Activated CD8-positive, alpha-beta memory T cell treated with anti-CD3 and anti-CD28 coated beads for 1 hour (primary cell): ENCODE measurements at places on chromosomes 3 and 15.

DNA sequence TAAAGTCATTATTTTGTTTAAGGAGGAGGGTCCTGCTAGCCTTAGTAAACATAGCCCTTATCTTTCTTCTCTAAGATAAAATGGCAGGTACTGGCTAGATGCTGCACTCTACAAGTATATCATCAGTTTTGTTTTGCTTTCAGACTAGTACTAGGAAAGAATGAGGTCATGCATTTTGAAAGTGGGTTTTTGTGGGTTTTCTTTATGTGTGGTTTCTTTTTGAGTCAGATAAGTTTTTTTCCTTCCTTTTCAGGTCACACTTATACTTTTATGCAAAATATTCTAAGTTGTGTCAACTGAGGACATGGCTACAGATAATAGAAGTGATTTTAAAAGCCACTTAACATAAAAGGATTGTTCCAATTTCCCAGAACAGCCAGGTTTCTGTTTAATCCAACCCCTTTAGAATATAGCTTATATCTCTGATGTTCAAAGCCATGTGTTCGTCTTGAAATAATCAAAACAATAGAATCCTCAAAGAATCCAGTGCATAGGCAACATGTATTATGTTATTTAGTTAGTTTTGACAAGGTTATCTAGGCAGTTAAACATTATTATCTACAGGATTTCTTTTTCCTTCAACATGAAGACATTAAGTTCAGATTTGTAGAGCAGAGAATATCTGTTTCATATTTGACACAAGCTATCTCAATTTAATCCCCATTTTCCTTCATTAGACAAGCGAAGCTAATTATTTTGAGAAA lies 406.2 kb downstream of the RBMS3 start:
- no peak for DNase-seq

DNA sequence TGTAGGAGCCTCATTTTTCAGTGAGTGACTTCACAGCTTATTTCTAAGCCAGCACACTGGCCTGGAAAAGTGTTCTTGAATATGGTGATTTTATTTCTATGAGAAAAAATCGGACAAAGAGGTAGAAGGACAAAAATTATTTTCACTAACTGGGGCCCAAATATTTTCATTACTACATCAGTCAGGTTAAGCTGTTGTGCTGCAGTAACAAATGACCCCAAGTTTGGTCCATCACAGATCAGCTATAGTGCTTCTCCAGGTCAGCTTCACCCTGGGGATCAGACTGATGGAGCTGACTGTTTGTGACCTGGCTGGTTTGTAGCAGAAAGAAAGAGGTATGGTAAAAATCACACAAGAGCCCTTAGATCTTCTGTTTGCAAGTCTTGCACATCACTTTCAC lies 97.9 kb upstream of the STT3B start:
- DNase-seq, result no peak

- no peak for DNase-seq
These were observed 830.9 kb upstream of the CFAP20DC start for GRCh38 chr3:59880717-59881116.

GRCh38 chr3:102235679-102236078 lies 199.1 kb upstream of the ZPLD1 start:
- DNase-seq, result no peak

DNA sequence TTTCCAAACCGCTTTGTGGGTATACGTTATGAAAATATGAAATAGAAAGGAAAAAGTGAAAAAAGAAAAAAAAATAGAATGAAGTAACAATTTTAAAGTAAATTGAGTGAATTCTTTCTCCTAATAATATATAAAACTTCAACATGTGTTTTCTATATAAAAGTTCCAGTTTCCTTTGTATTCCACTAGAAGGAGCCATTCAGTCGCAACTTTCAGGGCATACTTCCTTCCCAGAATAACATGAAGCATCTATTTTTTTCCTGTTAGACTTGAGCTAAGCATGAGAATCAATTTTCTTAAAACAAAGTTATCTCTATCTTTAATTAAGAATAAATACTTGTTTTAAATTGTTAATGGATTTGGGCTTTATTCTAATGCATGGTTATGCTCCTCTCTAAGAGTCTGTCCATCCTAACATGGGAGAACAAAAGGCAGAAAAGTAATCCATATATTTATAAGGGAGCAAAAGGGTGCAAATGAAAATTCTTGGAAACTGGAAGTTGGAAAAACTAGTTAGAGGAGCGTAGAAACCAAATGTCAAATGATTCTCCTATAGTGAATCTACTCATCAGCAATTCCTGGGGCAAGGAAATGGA lies 16.0 kb upstream of the VGLL3 start:
- no peak for DNase-seq

- no peak for DNase-seq
These were observed 21.1 kb upstream of the ST6GAL1 start for GRCh38 chr3:186909078-186909853.

- DNase-seq, result no peak
These were observed 24.6 kb upstream of the DMXL2 start for GRCh38 chr15:51647128-51647562.

- DNase-seq, result no peak
These were observed 343.2 kb downstream of the LSAMP start for GRCh38 chr3:116102037-116102436.

DNA sequence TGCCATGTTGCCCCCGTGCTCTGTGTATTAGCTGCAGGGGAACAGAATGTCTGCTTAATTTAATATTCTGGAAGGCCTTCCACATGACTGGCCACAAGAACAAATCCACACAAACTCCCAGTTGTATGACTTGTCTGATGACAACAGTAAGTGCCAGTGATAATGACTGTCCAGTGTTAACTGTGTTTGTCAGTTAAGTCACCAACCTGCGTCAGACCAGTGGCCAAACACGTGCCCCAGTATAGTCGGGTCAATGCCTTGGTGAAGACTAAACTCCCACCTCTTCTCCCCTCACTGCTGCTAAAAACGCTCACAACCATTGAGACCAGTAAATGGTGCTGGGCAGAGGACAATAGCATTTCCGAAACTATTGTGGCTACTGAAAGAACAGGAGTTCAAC lies 9.8 kb upstream of the ATP13A5 start:
- DNase-seq, result no peak

DNA sequence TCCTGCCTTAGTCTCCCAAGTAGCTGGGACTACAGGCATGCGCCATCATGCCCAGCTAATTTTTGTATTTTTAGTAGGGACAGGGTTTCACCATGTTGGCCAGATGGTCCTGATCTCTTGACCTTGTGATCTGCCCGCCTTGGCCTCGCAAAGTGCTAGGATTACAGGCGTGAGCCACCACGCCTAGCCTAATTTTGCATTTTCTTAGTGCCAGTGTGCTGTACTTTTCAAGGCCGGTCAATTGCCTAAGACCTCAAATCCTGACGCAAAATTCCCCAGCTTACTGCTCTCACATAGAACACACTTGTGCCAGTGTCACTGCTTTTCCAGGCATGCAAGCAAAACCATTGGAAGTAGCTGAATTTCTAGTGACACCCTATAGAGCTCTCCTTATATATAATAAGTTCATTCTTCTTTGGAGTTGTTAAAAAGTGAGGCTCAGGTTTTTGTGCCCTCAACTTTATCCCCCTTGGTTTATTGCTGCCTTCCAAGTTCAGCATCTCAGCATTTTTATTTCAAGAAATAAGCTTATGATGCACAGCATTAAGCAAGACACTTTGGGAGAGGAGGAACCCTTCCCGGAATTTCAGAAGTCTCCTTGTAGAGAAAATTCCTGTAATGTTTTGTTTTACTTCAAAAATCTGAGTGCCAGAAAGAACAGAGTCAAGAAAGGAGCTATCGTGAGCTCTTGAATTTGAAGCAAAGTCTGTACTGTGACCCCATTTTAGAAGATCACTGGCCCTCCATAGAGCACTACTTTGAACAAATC lies 93.2 kb downstream of the FILIP1L start:
- no peak for DNase-seq

DNA sequence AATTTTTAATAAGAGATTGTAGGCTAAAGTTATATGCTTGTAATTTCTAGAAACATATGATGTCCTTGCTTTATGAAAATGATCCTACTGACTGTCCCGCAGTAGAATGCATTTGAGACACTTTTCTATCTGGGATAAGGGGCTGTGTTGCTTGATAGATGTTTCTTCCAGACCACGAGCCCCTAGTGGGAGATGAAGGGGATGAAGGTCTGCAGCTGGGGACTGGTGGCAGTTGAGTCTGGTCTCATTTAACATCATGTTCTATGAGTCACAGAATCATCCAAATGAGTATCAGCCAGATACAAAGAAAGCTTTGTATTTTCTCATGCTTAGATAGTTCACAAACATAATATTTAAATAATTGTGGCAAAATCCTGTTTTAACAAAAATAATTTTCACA lies 84.3 kb upstream of the PRTG start:
- no peak for DNase-seq

GRCh38 chr15:91116113-91117067 lies 16.3 kb downstream of the SV2B start:
- DNase-seq, result no peak

DNA sequence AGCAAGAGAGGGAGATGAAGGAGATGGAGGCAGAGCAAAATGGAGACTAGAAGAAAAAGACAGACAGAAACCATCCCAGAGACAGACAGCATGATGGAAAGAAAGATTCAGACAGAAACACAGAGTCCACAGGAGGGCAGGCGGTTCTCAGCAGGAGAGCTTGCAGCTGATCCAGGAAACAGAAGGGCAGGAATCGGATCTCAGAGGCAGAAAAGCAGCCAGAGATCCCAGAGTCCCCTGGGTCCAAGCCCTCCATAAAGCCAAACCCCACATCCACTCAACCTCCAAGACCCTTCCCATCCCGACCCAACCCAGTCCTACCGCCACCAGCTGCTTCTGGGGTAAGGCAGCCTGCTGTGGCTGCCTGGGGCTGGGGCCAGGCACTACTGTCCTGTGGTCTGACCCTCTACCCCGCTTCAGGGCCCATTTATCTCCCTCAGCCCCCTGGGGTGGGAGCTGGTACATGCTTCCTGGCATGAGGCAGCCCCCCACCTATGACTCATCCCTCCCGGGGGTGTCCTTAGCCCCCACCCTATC lies at the start of gene UCN2:
TSS of gene UCN2 (minus strand) at position 400 of the 537 bp plus-strand sequence. CDS start 657 bp downstream, outside the sequence.
- no peak for DNase-seq

DNA sequence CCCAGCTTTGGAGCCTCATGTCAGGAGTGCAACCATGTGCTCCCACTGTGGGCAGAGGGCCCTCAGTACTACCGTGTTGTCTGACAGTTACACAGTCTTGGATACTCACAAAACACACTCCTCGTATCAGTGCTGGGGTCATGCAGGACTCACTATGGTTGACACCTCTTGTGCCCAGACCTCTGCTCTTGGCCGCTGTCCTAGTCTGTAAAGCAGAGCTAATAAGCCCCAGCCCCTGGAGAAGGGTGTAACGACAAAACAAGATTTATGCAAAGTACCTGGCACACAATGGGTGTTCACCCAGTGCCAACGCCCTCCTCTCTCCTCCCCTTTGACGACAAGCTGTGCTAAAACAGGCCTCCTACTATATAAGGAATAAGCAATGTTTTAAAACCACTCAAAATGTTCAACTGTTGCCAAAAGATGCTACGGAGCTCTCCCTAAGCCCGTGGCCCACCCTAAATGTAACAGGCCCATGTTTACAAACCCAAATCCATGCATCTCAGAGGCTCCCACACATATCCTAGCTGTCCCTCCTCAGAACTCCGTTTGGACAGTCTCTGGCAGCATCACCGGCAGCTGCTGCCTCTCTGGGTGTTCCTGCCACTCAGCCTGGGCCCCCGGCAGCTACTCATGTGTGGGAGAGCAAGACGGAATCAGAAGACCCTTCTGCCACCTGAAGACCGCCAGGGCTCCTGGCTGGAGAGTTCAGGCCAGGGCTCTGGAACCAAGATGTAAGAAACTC lies 65.8 kb downstream of the MRPL46 start:
- no peak for DNase-seq

DNA sequence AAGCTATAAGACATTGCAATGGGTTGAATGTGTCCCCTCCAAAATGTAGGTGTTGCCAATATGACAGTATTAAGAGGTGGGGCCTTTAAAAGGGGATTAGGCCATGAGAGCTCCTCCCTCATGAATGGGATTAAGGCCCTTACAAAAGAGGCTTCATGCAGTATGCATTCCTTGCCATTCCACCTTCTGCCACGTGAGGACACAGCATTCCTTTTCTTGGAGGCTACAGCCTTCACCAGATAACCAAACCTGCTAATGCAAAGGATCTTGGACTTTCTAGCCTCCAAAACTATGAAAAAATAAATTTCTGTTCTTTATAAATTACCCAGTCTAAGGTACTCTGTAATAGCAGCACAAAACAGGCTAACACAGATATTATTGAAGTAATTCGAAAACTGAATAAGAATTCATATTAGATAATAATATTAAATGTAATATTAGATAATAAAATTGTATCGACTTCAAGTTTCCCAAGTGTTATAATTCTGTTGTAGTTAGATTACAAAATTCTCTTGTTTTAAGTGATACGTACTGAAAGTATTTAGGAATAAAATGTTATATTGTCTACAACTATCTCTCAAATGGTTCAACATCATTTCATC lies 29.4 kb upstream of the ATP8B4 start:
- no peak for DNase-seq
